ENCODE measurements at places on chromosomes 7 and 10.

GRCh38 chr10:119313644-119314043 lies 106.3 kb downstream of the GRK5 start:
- no peak for DNase-seq

- DNase-seq = no peak
Measured at GRCh38 chr10:94641480-94641879, 42.0 kb upstream of the CYP2C18 start.

DNA sequence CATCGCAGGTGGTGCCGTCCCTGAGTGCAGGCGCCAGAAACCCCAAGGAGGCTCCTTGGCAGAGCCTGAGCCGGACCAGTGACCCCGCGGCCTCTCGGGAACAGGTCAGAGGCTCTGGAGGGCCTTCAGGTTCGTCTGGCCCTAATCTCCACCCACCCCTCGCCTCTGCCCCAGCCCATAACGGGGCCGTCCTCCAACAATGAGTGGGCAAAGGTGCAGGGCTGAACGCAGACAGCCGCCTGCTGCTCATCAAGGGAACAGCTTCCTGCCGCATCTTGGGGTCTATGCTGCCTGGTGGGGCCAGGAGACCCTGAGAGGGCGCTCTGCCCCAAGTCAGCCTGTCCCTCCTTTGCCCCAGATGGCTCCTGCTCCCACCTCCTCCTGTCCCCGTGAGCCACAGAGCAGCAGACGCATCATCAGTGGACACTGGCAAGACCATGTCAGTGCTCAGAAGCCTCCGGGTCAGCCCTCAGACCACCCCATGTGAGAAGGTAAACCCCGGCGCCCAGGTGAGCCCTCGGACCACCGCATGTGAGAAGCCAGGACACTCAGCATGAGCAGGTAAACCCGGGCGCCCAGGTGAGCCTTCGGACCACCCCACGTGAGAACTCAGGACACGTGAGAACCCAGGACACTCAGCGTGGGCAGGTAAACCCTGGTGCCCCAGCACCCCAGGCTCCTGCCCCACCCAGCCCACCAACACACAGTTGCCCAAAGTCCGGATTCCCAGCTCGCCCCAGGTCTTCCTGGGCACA lies 142.0 kb downstream of the PTPRN2 start:
- no peak for DNase-seq

- DNase-seq = no peak
Measured at GRCh38 chr10:90112681-90113080, 411.3 kb downstream of the KIF20B start.

DNA sequence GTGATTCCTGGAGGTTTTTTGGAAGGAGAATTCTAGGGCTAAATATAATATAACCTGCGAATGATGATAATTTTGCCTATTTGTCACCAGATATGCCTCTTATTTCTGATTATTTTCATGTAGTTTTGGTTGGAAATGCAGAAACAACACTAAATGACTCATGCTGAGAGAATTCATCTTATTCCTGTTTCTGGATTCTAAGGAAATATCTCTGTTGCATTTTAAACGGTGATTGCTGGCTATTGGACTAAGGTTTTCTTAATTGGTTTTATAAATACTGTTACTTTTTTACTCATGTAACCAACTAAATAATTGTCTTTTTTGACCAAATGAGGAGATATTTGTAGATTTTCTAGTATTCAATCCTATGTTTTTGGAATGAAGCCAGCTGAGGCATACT lies 204.9 kb upstream of the NPSR1 start:
- DNase-seq = no peak

DNA sequence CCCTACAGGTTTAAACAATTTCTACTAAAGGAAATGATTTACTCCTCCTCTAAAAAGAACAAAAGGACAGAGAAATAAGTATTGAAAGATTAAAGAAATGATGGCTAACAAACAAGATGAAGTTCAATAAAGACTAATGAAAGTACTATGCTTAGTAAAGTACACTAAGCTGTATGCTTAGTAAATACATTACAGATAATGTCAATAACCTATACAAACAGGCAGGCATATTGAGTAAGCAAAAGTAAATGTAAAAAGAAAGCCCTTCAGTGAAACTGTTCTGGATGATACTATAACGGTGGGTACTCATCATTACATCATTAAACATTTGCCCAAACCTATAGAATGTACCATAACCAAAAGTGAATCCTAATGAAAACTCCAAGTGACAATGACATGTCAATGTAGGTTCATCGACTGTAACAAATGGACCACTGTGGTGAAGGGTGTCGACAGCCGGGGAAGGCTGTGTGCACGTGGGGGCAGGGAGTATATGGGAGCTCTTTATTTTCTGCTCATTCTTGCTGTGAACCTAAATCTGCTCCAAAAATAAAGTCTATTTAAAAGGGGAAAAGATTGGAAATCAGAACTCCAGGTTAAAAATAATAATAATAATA lies 34.0 kb downstream of the CYTH3 start:
- DNase-seq = peak; percentile 58

- DNase-seq = no peak
Measured at GRCh38 chr7:2954433-2954853, 89.2 kb downstream of the CARD11 start.

Data from T47D (cell line).